ENCODE measurements at places on chromosomes 13 and 19. TPM values are rescaled to one million over a fixed set of nuclear protein-coding genes. Genes with fewer than 3 reads are reported as not detected.

ZNF541 gene
- total RNA-seq = 1.2 TPM

ATP8B3 gene
- total RNA-seq = 0.68 TPM

TSPAN16 gene
- not detected for total RNA-seq

ATXN8OS gene
- total RNA-seq = not detected

SUPT5H gene
- 80.6 TPM for total RNA-seq

FAM187B gene
- not detected for total RNA-seq

HPN gene
- 5.5 TPM for total RNA-seq

HIF3A gene
- total RNA-seq = 73.8 TPM

All from Right ventricle myocardium inferior (tissue), 1 donor.